Right forelimb (tissue), 1 donor: ENCODE measurements at places on chromosomes 7 and 10.

DNA sequence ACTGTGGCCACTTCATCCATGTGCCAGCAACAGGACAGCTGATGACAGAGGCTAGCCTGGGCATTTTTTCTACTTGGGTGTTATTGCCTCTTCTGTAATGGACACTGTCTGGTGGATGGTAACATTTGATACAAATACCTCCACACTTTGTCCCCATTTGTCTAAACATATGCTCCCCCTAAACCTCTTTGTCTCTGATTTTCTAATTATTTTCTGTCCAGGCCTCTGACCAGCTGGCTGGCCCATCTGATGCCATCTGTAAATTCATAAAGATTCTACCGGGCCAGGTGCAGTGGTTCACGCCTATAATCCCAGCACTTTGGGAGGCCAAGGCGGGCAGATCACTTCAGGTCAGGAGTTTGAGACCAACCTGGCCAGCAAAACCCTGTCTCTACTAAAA lies 84.7 kb upstream of the IFRD1 start:
- no peak for DNase-seq

DNA sequence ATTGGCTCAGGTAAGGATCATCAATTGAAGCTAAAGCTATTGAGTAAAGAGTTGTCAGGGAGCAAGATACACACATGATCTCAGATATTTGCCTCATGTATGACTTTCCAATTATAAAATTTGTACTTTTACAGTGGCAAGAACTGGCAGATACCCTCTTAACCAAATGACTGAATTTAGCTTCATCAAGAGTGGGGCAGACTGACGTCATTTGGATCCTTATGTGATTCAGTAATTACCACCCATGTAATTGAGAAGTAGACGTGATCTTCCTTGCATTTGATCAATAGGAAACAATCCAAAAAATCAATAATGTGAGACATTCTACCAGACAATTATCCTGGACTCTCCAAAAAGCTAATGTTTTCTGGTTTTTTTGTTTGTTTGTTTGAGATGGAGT lies 8.9 kb downstream of the LRRC72 start:
- no peak for DNase-seq

GRCh38 chr7:4883033-4883371 lies 514 bp downstream of the RADIL start:
- DNase-seq = no peak

GRCh38 chr7:75968561-75969001 lies 25.8 kb downstream of the TMEM120A start:
- DNase-seq = no peak

DNA sequence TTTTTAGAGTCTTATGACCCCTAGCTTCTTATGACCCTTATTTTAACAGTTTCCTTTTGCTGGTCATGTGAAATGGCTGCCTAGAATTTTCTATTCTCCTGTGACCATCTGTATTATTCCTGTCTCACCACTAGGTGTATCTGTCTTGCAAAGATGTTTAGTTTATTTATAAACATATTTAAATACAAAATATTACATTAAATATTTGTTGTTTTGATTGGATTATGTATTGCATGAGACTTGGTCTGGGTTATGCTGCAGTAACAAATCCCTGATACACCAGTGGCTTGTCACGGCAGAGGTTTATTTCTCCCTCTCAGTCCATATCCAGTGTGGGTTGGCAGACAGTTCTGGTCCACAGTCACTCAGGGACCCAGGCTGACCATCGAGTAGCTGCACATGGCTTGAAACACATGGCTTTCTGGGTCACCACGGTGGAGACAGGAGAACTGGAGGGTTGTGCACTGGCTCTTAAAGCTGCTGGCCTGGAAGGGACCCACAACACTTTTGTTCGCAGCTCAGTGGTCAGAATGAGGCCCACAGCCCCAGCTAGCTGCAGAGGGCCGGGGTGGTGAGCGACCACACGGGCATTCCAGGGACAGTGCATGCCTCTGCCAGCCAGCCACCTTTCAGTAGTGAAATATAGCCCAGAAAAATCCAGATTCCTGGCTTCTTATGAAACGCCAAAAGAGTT lies 7.4 kb downstream of the RASSF4 start:
- peak; percentile 40 for DNase-seq

GRCh38 chr7:130921391-130922180 lies 187.6 kb upstream of the KLF14 start:
- DNase-seq = peak; percentile 66

GRCh38 chr7:29865526-29865925 lies 59.2 kb downstream of the WIPF3 start:
- DNase-seq = no peak

- no peak for DNase-seq
These were observed 51.8 kb upstream of the MRLN start for GRCh38 chr10:59805014-59805413.

- no peak for DNase-seq
These were observed at the start of gene HEPACAM2 for GRCh38 chr7:93226310-93226709. Gene HEPACAM2 (minus strand): TSS chr7:93226469.

DNA sequence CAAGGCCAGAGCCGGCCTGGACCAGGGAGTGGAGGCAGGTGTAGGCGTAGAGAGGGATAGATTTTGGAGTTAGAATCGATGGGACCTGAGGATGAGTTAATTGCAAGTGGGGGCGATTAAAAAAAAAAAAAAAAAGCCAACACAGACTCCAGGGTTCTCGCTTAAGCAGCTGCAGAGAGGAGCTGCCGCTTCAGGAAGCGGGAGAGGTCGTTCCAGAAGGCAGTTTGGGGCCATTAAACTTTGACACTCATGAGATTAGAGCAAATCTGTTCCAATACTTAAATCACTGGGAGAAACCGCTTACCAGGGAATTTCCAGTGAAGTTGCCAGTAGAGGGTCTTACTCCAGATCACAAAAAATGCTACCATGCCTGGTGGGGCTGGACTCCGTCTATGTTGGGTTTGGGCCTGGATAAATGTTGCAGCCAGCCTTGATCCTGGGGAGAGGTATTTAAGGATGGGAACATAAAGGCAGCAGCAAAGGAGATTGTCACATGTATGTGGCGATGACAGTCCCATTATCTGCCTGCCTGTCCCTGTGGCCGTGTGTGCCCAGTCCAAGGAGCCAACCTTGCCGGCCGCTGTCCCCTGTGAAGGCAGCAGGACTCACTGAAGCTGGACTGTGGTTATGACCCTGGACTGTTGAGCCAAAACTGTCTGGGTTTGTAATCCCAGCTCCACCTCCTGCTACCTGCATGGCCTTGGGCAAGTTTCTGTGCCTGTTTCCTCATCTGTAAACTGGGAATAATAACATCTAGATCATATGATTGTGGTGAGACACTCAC lies 23.9 kb upstream of the GRID1 start:
- DNase-seq = no peak

- no peak for DNase-seq
These were observed 254.3 kb downstream of the ELFN1 start for GRCh38 chr7:1924258-1924817.

DNA sequence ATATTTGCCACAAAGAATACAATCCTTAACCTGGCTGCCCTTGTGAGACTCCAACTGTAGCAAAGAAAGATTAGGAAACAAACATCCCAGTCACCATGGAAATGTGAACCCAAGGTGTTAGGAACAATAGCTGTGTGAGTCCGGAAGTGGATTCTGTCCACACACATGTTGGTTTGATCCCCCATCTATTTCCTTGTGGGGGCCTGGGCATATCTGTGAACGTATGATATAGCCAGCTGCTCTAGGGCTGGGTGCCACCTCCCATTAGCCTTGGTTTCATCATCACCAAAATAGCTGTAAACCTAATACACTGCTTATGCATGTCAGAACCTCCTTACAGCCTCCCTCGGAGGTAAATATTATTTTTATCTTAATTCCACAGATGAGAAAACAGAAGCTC lies 26.4 kb downstream of the GRK5 start:
- no peak for DNase-seq

DNA sequence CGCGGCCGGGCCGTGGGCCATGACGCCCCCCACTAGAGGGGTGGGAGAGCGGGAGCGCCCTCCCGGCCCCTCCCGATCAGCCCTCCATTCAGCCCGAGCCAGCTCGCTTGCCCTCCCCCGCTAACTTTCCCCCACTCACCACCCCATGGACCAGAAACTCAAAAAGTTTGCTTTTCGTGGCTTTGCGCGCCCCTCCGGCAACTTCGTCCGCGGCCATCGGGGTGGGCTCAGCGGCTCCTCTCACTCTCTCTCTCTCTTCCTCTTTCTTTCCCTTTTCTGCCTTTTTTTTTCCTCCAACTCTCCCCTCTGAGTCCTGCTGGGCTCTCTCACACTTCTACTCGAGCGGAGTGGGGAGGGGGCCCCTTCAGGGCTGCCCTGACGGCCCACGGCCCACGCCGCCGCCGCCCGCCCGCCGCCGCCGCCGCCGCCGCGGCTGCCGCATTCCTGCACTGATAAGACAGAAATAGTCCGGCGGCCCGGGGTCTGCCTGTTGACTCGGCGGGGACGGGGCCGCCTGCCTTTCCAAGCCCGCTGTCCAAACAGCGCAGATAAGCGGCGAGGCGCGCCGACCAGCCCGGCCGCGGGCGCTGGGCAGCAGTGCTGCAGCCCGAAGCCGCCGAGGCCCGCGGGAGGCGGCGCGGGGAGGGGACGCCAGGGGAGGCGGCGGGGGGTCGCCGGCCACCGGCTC lies at the start of gene SMARCD3:
SMARCD3 (minus strand) TSS at position 349 of the 688 bp plus-strand sequence; CDS start at position 217, 132 bp downstream.
- DNase-seq = peak; percentile 85

GRCh38 chr7:17229228-17229627 lies 69.2 kb upstream of the AHR start:
- DNase-seq = no peak

DNA sequence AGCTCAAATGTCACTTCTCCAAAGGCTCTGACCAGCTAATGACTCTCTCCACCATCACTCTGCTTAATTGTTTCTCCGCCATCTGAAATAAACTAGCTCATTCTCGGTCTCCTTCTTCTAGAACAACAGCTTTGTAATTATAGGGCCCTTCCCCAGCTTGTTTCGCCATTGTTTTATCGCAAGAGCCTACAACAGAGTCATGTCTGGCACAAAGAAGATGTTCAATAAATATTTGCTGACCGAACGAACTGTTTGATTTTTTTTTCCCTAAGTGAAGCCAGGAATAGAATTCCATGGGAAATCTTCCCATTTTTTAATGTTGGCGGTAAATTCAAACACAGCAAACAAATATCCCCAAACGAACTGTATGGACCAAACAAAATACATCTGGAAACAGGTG lies 63.8 kb upstream of the NMT2 start:
- DNase-seq = no peak

DNA sequence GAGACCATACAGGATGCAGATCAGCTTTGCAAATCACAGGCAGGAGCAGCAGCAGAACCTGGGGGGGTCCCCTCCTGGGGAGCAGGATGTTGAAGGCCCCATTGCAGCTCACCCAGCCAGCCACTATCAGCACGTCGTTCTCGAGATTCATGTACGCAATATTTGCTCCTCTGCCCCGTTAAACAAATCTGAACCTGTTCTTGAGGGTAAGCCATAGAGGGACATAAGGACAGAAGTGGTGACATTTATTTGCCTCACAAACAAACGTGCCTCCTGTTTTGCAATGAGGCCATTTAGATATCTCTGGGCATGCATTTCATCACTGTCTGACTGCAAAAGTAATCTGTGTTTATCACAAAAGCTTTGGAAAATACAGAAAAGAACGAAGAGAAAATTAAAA lies 87.3 kb upstream of the BAIAP2L1 start:
- DNase-seq = no peak

DNA sequence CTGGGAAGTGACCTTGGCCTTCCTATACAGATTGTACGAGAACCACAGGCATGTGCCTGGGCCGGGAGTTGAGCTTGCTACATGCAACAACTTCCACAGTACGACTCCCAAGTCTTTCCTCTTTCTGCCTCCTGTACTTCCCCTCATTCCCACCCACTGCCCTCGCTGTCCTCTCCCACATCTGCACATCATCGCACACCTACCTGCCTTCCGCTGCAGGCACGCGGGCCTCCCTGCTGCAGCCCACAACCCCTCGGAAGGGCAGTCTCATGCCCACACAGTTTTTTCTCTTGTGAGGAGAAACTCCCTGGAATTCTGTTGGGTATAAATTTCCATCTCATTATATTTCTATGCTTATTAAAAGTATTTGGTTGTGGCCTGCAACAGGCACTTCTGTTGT lies 117.2 kb downstream of the ACTR3B start:
- DNase-seq = no peak
